ENCODE measurements at places on chromosomes 5 and 9. TPM values are rescaled to one million over a fixed set of nuclear protein-coding genes. Genes with fewer than 3 reads are reported as not detected.

The SECISBP2 gene
- total RNA-seq = 23.1 TPM

The ZNF883 gene
- 2.6 TPM for total RNA-seq

The CDX1 gene
- not detected for total RNA-seq

The GPRIN1 gene
- total RNA-seq = 6.0 TPM

The TMEM215 gene
- total RNA-seq = 0.18 TPM

The HTR4 gene
- not detected for total RNA-seq

The RICTOR gene
- total RNA-seq = 31.7 TPM

The IFNA7 gene
- total RNA-seq = not detected

The MOB3B gene
- 0.07 TPM for total RNA-seq

Measured in pulmonary artery endothelial cell (primary cell).